ENCODE measurements at places on chromosomes 5 and 9.

GRCh38 chr5:146889169-146889568 is 10.6 kb upstream of the PPP2R2B start:
- no peak for DNase-seq

DNA sequence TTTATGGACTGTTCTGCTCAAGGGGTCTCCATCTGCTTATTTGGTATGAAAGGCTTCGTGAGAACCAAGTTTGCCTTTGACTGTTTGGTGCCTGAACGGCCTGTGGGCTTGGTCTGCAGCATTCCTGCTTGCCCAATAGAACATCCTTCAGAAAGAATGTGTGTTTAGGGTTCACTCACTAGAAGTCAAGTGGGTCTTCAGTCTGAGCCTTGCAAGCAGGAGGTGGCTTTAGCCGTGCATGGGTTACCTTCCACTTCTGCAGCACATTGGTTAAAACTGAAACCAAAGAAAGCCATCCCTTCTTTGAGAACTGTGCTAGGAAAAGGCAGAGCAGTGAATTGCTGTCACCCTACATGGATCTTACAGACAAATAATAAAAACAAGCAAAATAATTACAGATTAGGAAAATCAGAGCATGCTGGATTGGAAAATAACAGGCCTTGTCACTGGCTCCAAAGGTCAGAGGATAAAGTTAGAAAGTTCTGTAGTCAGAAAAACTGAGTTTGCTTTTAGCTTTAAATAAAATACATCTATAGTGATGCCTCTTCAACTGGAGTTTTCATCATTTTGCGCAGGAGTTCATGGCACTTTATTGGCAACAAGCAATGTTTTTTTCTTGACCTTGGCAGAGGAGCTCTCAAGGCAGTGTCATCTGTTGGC is 16.6 kb downstream of the WWC1 start:
- no peak for DNase-seq

- peak; percentile 81 for DNase-seq
Measured at GRCh38 chr5:42994555-42995359, 45.4 kb downstream of the ANXA2R start.

- DNase-seq = peak; percentile 83
Measured at GRCh38 chr5:124599028-124599973, 147.1 kb downstream of the ZNF608 start.

DNA sequence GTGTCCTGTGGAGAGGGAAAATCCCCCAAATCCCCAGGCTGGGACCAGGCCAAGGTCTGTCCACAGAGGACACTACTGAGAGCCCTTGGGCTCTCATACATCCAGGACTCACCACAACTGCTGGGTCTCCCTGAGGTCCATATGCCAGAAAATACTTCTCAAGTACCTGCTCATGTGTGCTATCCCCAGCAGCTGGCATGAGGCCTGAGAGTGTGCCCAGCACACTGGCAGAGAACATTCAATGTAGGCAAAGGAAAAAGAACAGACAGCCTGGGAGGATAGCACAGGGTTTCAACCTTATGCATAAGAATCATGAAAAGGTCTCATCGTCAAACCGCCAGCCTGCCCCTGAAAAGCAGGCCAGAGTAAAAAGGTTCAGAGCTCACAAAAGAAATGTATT is 154.1 kb upstream of the TAS2R1 start:
- DNase-seq = no peak

- DNase-seq = no peak
Measured at GRCh38 chr5:95591490-95591901, 28.4 kb upstream of the GPR150 start.

GRCh38 chr5:157767689-157768088 is 24.2 kb downstream of the LSM11 start:
- DNase-seq = no peak

DNA sequence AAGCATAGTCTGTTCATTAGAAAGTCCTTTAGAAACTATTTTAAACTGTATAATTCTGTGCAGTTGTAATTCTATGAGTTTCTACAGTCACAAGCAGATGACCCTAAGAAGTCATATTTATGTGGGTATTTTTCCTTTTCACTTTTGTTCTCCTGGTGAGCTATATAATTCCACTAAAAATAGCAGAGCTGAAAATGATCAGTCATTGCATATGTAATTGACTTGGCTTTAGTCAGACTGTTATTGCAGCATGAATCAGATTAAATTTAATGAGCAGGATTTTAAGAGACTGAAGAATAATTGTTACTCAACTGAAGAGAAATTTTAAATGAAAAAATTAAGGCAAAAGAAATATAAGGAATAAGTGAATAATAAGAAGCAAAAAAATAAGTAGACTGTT is 108.5 kb downstream of the MTREX start:
- DNase-seq = no peak

GRCh38 chr9:20409321-20410092 is 212.8 kb downstream of the MLLT3 start:
- DNase-seq = no peak

- no peak for DNase-seq
Measured at GRCh38 chr9:123590499-123590898, 234.5 kb downstream of the CRB2 start.

DNA sequence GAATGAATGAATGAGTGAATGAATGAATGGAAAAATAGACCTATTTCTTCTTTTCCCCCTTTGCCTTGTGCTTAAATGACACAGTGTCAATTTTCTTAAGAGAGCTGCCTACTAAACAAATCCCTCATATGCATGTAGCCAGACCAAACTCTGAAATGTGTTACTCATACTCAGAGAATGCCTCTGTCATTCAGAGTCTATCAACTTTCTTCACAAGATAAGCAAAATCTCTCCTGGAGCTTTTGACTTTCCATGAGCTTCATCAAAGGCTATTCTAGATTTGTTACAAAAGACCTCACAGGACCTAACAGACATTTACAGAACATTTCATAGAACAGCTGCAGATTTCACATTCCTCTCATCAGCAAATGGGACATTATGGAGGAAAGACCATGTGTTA is 275.7 kb upstream of the MSX2 start:
- DNase-seq = no peak

DNA sequence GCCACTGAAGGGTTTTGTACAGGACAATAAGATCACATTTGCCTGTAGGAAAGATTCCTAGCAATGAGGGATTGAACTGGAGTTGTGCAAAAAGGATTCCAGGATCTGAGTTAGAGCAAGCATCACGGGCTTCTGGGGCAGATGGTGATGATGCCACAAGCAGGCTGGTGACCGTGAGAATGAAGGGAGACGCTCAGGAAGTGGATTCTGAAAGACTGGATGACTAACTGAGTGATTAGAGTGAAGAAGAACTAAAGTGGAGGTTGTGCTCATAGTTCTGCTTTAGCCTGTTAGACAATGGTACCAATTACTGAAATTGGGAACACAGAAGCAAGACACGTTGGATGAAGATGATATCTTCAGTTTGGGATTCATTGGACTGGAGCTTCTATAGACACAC is 168.2 kb downstream of the CD180 start:
- DNase-seq = peak; percentile 38

DNA sequence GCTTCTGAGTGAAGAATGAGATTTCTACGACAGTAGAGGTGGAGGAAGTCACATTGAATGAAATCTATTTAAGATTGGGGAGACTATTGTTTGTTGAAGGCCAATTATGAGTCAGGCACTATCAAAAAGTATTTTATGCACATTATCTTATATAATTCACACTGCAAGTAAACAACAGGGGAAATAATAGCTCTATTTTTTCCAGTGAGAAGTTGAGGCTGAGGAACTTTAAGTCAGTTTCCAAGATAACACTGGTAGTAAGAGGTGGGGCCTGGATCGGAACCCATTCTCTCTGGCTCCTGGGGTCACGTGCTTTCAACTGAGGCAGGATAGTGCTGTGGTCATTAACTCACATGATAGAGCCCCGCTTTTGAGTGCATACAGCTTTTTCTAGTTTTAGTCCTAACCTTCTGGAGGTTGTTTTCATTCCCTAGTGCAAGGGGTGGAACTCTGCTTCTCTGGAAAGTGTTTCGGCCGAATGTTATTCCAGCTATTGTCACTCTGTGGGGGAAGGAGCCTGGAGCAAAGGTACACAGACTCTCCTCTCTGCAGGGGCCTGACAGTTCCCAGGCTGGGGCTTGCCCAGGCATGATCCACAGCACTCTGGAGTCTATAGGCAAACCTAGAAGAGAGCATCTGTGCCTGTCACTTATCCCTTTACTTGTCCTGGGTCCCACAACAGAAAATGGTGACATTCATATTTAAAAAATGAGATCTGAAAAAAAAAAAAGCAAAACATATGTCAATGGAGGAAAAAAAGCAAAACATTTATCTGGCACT is 352.4 kb upstream of the ACTBL2 start:
- DNase-seq = peak; percentile 65

DNA sequence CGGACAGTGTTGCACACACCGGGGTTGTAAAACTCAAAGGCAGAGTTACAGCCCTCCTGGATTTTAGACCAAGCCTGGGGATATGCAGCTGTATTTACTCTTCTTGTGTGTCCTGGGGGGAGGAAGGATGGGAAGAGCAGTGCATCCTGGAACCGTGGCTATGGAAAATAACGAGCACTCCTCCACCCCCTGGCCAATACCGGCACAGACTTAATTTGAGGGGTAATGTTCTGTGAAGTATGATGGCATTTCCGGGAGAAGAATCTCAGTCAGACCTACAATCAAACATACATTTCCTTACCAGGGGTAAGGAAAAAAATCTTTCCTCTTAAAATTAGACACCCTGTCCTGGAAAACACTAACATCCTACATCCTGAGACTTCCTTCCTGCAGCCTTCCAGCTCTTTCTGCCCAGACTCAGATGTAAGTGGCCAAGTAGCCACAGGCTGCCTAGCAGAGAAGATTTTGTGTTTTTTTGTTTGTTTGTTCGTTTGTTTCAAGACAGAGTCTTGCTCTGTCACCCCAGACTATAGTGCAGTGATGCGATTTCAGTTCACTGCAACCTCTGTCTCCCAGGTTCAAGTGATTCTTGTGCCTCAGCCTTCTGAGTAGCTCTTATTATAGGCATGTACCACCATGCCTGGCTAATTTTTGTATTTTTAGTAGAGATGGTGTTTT is 11.0 kb upstream of the ERMP1 start:
- peak; percentile 75 for DNase-seq

GRCh38 chr5:91468651-91469422 is 85.7 kb upstream of the ARRDC3 start:
- DNase-seq = peak; percentile 22

GRCh38 chr5:2111569-2112105 is 228.9 kb upstream of the IRX4 start:
- DNase-seq = no peak

- DNase-seq = no peak
Measured at GRCh38 chr9:122808141-122808540, 8.2 kb downstream of the OR1K1 start.

- DNase-seq = peak; percentile 34
Measured at GRCh38 chr5:158054223-158055110, 195.5 kb upstream of the CLINT1 start.

GRCh38 chr5:100838048-100838473 is 65.0 kb downstream of the ST8SIA4 start:
- no peak for DNase-seq

- DNase-seq = peak; percentile 33
Measured at GRCh38 chr5:134845335-134845851, 375 bp upstream of the C5orf24 start.

DNA sequence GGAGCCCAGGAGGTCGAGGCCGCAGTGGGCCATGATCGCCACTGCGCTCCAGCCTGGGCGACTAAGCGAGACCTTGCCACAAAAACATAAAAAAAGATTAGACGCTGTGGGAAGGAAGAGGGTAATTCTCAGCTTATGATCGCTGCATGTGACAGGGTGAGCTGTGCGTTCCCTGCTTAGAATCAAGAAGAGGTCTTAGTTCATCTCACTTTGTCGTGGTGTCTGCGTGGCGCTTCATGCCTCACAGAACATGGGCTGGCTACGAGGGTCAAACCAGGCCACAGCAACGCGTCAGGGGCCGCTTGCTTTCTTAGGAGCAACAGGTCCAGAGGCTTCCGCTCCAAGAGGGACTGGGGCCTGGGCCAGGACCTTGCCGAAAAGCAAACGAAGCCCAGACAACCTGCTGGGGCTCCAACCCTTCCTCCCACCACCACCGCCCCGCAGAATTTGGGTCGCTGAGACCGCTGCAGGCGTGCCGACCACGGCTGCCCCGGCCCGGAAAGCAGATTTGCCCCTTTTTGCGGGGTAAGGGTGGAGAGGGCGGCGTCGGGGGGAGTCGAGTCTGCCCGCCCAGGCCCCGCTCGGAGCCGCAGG is 10.0 kb upstream of the GRIN1 start:
- no peak for DNase-seq

DNA sequence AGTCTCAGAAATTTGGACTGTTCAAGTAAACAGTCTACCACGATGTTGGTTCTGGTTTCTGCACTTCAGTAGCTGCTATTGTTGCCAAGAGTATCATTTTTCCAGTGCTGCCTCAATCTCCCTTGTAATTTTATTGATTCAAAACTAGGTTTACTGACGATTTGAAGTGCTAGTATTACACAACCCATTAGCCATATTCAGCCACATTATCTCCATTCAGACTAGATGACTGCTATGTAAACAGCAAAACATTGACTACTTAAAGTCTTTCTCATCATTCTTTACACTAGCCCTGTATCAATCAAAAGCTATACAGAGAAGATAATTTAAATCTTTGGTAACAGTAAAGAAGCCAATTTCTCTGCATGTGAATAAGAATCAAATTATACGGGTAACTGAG is 102.0 kb upstream of the TSLP start:
- DNase-seq = no peak

- DNase-seq = no peak
Measured at GRCh38 chr5:141800617-141801016, 77.6 kb downstream of the PCDH1 start.

GRCh38 chr5:15238006-15238405 is 262.0 kb upstream of the FBXL7 start:
- DNase-seq = no peak

DNA sequence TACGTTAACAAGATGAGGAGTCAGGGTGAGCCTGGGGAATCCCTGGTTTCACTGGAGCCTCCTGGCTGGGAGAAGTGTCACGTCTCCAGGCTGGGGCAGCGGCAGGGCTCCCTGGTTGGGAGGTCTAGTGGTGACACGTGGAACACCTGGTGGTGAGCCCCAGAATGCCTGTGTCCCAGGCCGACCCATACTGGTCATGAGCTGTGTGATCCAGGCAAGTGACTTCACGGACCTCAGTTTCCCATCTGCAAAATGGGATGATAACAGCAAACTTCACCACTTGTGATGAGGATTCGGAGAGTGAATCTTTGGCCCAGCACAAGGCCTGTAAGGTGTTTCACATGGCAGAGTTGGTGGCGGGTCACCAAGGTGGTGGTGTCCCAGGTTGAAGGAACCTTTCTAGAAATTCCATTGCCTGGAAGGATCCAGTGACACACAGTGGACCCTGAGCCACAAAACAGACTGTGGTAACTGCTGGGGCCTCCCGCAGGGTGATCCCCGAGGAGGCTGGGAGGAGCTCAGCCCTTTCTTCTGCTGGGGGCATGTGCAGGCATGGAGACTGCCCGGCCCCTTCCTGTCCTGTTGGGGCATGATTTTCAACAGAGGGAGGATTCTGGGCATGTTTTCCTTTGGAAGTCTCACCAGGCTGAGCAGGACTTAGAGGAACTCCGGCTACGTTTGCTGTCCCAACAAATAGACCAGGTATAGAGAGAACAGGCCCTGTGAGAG is 153.9 kb upstream of the IER5L start:
- no peak for DNase-seq

Data from Daoy (cell line).